ENCODE measurements at places on chromosomes 6 and 20.

DNA sequence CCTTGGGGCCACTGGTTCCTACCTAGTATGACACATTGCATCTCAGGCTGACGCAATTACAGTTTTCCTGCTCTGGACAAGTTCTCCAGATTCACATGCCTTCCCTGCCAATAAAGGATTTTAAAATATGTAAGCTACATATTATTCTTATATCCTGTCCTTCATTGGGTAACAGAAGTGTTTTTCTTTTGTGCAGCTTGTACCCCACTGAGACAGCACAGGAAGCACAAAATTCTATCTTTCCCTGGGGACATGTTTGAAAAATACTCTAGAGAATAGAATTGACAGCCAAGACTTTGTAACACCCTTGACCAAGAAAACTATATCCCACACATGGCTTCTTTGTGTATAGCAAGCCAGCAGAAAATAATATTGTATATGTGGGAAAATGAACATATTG is 456.8 kb downstream of the MAFB start:
- no peak for DNase-seq

DNA sequence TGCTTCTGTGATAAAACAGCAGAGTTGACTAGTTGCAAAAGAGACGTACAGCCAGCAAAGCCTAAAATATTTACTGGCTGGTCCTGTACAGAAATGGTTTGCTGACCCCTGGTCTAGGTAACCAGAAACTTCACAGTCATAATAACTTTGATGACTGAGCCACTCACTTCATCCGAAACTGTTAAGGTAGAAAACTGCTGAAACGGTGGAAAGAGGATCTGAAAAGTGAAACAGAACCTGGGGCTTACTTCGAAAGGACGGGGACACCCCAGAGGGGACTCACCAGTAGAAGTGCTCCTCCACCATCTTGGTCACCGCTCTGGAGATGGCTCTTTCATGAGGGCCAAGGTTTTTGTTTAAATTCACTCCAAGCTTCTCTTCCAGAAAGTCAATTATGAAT is 16.4 kb downstream of the FAXC start:
- no peak for DNase-seq

DNA sequence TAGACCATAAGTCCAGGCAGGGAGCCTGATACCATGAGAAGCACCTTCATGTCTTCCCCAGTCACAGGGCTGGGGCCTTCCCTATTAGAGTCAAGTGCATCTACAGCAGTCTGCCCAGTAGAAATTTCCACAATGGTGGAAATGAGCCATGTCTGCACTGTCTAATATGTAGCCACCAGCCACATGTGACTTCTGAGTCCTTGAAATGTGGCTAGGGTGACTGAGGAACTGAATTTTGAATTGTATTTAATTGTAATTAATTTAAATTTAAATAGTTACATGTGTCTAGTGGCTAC is 300.2 kb downstream of the CLIC5 start:
- no peak for DNase-seq

DNA sequence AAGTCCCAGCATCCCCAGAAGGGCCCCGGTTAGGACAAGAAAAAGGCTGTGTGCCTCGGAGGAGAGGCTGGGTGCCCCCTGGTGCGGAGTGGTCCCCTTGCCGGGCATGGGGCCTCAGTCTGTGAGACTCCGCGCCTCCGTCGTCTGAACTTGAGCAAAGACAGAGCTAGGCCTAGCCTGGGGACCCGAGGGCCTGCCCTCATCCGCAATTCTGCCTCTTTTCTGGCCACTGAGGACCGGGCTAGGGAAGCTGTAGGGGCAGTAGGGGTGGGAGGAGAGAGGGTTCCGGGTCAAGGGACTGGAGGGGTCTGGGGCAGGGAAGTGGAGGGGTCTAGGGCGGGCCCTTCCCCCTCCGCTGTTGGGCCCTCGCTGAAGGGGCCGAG is 550 bp upstream of the HSPA12B start:
- DNase-seq: no peak

- DNase-seq: no peak
These were observed 14.8 kb downstream of the CLIC5 start for GRCh38 chr6:46000905-46001304.

DNA sequence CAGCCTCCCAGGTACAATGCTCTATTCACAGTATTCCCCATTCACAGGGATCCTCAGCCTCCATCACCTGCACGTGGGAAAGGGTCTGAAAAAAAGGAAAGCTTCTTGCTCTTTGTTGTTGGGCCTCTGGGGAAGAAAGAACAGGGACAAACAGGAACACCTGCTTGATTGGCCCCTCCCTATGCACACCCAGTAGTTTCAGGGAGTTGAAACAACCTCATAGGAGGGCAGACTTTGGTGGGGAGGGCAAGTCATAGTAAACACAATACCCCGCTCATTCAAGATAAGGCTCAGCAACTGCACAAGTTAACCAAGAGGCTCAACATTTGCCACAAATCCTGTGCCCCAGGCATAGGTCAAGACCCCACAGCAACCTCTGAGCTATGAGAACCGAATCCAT is 1.7 kb downstream of the GHRH start:
- no peak for DNase-seq

- no peak for DNase-seq
These were observed 62.5 kb downstream of the RAMACL start for GRCh38 chr6:166523782-166524559.

DNA sequence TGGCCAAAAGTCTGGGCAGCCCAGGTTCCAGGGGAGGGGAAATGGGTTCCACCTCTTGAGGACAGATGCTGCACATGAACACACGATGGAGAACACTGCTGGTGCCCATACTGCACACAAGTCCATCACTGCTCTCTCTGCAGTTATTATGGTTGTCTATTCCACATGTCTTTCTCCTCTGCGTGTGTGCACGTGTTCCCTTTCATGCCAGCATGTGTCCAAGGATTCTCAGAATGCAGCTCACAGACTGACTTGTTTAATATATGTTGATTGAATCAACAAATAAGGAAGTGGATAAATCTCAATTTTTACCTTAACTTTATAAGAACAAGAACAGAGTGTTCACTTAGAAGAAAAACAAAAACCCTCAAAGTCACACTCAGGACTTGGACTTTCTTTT is 158.9 kb downstream of the FNDC1 start:
- DNase-seq: no peak

DNA sequence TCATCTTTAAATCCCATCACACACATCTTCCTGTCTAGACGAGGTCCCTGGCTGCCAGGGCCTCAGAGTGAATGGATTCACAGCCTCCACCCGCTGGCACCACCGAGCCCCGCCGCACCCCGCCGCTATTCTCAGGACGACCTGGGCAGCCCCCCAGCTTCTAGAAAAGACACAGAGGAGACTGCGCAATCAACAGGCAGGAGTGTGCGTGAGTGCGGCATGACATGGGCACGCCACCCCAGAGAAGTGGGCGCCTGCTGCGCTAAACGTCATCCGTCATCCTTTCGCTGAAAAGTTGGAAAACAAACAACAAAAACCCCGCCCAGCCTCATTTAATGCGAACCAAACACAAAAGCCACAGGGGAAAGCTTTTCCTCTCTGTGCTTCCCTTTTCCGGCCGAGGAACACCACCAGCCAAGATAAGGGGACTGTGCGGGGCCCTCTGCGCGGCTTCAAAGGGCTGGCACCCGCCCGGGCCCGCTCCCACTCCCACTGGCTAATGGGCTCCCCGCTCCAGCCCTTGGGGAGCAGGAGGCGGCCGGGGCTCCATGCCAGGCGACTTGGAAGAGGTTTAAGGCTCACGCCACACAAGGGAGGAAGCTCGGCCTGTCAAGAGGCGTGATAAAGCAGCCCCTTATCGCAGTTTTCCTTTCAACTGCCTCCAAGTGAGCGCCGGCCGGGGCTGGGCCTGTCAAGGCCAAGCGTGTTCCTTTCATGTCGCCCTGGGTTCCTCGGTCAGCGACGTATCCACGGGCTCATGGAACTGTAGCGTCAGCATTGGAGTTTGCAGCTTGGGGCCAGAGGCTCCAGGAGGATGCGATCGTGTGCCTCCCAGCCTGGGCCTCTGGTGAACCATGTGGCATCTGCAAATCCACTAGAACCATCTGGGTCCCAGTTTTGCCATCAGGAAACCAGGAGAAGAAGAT is 50.1 kb downstream of the NFATC2 start:
- peak; percentile 76 for DNase-seq

GRCh38 chr6:51765230-51765629 is 322.2 kb downstream of the PKHD1 start:
- DNase-seq: no peak

DNA sequence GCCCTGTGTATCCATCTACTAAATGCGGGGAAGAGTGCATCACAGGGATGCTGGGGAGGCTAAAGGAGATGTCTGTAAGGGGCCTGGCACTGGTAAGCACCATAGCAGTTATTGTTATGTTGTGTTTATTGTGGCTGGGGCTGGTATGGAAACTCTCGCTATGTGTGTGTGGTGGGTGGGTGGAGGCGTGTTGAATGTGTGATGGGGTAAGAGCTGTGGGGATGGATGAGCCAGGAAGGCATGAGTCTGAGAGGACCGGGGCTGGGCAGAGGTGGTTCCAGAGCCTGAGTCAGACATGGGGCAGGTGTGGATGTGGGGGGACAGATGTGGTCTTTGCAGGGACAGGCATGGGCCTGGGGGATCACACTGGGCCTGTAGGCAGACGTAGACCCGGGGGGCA is 88.1 kb downstream of the GRM4 start:
- DNase-seq: peak; percentile 30

DNA sequence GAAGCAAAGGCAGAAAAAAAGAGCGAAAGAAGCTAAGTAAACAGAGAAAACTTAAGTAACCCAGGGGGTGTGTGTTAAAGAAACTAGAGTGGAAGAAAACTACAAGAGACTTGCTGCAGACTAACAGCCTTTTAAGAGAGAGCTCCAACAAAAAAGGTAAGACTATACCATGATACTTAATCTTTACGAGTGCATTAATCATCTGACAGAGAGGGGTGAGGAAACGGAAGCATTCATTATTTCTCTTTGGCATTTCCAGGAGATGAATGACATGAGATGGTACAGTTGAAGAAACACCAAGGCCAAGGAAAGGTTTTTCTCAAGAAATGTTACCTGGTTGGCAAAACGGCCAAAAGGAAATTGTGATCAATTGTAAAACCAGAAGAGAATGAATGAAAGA is 906.8 kb downstream of the QKI start:
- DNase-seq: no peak

- no peak for DNase-seq
These were observed 45.5 kb upstream of the NR2E1 start for GRCh38 chr6:108120311-108120710.

DNA sequence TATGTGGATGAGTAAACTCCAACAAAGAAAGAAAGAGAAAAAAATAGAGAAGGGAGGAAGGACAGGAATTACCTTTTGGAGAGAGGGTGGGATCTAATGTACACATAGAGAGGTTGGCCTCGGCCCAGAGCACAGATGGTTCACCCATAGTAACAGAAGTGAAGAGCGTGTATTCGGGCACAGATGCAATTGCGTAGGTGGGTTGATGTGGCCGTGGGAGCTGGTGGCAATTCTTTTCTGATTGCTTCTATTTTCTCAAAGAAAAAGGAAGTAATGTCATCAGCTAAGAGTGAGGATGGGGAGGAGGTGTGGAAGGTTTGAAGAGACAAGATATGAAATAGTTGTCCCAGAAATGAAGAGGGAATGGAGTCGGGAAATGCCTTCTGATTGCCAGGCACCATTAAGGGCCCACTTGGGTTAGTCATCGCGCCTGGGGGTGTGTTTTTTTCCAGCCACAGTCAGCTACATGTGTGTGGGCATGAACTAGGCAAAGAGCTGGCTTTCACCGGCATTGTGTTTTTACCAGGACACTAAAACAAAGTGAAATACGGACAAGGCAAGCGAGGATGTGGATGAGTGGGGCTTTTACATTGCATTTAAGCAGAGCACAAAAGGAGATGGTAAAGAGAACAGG is 158.7 kb downstream of the SYNE1 start:
- DNase-seq: no peak

GRCh38 chr20:39268981-39269461 is 306.9 kb downstream of the DHX35 start:
- DNase-seq: peak; percentile 21

DNA sequence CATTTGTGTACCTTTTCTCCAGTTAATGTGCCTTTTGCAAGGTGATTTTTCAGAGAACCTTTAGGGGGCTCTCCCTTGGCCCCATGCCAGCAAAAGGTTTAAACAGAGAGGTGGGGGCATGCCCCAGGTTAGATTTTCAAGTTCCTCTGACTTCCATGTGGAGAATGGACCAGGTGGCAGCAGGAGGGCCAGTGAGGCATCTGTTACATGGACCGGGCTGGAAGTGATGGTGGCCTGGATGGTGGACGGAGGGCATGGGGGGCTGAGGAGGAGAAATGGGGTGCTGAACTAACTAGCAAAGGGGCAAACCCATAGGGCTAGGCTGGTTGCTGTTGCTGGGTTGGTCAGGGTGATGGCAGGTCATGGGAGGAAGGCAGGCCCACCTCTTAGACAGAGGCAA is 20.7 kb upstream of the BPI start:
- no peak for DNase-seq

- DNase-seq: no peak
These were observed 548 bp upstream of the HLA-DRA start for GRCh38 chr6:32439139-32439538.

- DNase-seq: no peak
These were observed 150.3 kb upstream of the INSM1 start for GRCh38 chr20:20217621-20218020.

- no peak for DNase-seq
These were observed 568.0 kb downstream of the KIF16B start for GRCh38 chr20:16005021-16005914.

DNA sequence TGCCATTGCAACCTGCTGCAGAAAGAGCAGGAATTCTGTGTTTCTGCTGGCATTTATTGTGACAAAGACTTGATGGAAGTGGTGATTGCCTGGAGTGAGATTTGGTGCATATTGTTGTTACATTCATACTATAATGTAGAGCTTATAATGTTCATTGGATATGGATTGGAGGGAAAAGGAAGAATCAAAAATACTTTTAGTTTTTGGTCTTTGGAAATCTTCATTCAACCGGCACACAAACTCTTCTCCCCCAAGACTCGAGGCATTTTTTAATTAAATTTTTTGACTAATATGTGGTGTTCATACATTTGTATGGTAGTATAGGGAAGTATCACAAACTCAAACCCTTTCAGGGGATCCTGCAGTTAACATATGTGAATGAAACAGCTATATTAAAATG is 380.8 kb downstream of the DOK5 start:
- no peak for DNase-seq

DNA sequence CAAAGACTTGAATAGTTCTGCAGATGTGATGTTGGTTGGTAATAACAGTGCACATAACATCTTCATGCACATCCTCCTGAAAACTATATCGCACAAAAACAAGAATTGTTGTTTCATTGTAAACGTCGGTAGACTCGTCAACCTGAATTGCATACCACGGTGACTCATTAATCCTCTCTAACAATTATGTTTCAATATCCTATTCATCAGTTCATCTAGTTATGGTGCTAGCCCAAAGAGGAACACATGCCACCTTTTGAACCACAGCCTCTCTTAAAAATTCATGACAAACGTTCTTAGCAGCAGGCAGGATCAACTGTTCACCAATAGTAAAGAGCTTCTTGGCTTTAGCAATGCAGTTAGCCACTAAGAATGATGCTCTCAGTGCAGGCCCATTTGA is 25.0 kb downstream of the CRYBG1 start:
- DNase-seq: no peak
